NCI-H1105 treated with DMSO at 0.1 percent for 48 hours (cell line): ENCODE measurements at places on chromosomes 7 and 10.

- peak; percentile 2 for DNase-seq
Observed at GRCh38 chr10:101481256-101481655, 106.8 kb downstream of the POLL start.

- DNase-seq, result no peak
Observed at GRCh38 chr7:118708741-118709140, 484.2 kb downstream of the ANKRD7 start.

GRCh38 chr7:141436139-141436538, 115.1 kb upstream of the AGK start:
- no peak for DNase-seq

DNA sequence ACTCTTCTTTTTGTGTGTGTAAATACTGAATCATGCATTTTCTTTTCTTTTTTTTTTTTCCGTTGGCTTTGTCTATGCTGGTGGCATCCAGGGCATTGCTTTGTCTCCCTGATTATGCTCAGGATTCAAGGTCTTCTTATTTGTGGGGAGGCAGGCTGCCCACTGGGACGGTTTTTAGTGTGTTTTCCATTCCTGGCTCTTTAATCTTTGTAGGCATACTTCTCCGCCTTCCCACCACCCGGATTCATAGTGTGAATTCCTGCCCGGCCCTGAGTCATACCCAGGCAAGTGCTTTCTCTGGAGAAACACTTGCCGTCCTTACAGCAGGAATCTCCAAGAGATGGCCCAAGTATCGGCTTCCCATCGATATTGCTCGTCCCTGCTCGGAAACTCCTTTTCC, 5.2 kb downstream of the ZNF655 start:
- no peak for DNase-seq

DNA sequence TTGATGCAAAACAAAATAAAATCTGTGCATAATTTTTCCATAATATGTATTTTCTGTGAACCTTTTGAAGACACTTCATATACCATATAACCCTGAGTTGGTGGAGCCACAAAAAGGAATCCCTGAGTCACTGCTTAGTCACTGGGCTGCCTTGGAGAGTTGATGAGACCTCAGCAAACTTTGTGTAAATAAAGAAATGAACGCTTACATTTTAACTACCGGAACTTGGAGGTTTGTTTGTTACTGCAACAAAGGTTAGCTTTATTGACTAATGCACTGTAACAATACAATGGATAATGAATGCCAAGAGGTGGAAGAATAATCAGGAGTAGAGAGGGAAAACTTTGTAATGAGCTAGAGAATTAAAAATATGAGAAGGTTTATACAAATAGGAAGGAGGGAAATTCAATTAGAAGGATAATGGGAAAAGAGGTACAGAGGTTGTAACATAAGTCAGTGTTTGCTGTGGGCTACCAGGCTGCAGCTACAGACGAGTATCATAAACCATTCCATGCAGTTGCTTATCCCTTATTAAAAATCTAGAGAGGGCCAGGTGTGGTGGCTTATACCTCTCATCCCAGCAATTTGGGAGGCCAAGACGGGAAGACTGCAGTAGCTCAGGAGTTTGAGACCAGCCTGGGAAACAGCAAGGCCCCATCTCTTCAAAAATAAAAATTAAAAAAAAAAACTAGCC, 1042.1 kb downstream of the TYW1 start:
- no peak for DNase-seq

GRCh38 chr10:49094646-49095045, 20.7 kb downstream of the VSTM4 start:
- no peak for DNase-seq
